ENCODE measurements at places on chromosomes 7 and 10.
A peak's percentile ranks its signal among the peaks of the same experiment; 100 is the strongest.

DNA sequence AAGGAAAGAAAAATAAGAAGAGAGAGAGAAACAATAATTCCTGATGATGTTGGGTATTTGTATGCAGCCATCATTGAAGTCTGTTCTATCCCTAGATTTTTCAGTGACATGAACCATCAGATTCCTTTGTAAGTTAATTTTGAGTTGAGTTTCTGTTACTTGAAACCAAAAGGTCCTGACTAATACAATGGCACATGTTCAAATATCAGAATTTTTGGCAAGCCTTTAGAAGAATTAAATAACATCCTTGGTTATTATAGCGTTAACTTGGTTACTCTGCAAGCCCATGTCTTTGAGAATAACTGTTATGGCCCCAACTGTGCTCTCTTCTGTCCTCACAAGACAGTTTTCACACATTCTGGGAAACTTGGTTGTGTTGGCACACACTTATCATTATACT is 66.5 kb downstream of the SYPL1 start:
- DNase-seq = no peak

DNA sequence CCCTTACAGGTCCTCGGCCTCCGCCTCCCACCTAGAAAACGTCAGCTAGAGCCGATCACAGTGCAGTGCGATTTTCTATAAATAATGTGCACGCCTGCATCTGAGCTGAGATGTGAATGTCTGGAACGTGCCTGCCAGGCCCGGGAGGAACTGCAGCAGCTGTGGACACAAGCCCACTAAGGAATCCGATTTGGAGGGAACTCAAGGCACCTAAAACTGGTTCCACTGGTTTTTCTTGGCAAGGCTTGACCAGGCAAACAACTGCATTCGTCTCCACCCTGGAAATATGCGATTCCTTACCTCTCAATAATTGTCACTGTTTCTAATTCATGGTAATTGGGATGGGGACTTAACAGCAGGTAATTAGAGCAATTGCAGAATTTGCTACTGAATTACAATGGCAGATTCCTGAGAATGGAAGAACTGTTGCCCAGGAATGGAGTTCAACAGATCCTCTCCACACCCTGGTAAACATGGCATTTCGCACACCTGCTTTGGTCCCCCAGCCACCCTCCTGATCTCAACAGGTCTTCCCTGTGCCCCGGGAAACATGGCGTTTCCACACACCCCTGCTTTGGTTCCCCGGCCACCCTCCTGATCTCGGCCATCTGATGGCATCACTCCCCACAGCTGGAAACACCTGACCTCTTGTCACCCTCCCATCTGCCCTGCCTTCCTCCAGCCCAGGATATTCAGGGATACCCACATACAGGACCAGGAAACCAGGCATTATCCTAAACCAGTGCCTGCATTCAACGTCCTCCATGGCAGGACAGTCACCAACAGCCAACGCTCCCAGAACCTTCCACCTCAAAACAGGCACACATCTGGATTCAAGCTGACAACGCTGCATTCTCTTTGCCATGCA is 76.0 kb downstream of the DIP2C start:
- no peak for DNase-seq

DNA sequence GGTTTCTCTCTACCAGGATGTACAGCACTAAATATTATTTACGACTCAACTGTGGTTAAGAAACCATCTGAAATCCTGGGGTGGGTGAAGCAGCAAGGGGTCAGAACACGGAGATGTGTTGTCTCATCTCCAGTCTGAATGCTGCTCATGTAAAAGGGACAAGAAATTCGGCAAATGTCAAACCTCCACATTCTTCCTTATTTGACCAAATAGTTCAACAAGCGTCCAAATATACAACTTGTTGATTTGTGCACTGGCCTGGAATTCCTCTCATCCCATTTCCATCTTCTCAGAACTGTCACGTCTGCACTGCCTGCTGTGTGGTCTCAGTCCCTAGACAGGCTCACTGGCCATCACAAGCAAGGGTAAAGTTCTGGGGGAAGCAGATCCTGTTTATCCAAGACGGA is 520.0 kb downstream of the PARD3 start:
- DNase-seq = no peak

DNA sequence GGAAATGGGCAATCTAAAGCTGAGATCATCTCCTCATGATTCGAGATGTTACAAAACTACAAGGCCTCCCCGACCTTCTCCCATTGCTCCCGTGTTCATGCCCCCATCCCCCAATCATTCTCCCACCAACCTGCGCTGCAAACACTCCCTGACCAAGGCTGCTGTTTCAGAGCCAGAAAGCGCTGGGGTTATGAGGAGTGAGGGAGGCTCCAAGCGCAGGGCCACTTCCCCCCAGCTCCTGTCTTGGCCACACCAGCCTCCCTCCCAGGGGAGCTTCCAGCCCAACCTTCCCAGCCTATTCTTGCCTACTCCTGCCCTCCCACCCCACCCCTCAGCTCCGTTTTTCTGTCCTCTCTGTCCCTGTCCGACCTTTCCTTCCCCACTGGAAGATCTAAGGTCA is 14.7 kb upstream of the NODAL start:
- no peak for DNase-seq

GRCh38 chr10:44860811-44861736 is 50.1 kb upstream of the TMEM72 start:
- DNase-seq = no peak

- peak; percentile 53 for DNase-seq
These were observed 24.4 kb upstream of the PPIF start for GRCh38 chr10:79322616-79323543.

GRCh38 chr7:116439841-116440549 is 59.5 kb upstream of the CAV2 start:
- DNase-seq = no peak

DNA sequence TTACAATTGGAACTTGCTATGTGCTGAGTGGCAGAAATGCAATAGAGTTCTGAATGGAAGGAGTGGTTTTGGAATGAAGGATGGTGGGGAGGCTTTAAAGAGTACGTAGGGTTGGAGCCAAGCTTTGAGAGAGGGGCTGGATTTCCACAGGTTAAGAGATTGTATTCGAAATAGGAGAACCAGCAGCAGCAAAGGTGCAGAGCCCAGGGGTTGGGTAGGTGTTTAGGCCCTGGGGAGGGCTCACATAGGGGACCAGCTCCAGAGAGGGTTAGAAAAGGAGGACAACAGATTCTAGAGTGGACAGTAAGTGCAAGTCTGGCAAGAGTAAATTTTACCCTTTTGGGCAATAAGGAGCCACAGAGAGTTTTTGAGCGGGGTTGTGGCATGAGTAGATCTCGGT is 297.2 kb downstream of the RPS24 start:
- DNase-seq = no peak

- DNase-seq = no peak
These were observed 2.2 kb upstream of the GRIFIN start for GRCh38 chr7:2478399-2478785.

GRCh38 chr7:867001-867405 is 9.4 kb upstream of the GET4 start:
- no peak for DNase-seq

DNA sequence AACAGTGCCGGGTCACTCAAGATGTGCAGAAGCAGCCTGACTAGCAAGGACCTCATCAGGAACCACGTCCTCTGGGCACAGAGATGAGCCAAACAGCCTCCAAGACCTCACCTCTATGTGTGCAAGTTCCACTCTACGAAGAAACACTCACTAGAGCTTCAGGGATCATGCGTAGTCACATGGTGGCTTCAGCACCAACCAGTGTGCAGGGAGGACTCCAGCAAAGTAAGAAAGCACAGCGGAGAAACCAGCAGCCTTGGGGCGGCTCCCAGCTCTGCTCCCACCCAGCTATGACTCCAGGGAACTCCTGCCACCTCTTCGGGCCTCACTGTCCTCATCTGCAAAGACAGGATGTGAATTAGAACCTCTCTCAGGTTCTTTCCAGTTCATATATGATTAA is 58.2 kb downstream of the SLIT1 start:
- no peak for DNase-seq

DNA sequence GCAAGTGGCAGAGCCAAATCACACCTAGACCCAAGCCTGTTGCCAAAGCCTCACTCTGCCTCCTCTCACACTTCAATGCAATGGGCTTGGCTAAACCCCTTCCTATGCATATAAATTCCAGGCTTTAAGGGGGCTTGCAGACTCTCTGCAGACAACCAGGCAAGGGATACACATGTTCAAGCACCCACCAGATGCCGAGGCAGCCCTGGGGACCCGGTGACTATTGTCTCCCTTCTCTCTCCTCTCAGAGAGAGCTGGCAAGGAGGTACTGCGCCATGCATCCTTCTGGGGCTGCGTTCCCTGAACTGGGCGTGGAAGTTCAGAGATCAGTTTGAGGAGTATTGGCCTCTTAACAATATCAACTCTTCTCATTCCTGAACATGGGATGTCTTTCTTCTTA is 131.2 kb downstream of the ARHGAP22 start:
- peak; percentile 3 for DNase-seq

GRCh38 chr10:102322914-102323313 is 72.6 kb upstream of the NFKB2 start:
- DNase-seq = no peak

DNA sequence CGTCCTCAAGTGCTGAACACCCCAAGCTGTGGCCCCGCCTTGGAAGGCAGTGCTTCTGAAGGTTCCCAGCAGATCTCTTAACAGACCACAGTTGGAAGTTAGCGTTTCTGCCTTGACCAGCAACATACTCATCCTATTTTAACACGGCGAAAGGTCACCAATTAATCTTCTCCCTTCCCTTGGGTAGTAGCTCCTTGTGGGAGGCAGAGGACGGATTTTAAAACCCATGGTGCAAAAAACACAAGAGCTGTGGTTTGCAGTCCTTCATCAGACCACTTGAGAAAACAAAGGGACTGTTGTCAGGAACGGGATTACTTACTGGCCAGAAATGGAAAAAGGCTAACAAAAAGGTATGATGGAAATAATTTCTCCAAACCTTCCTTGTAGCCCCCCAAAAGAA is 87.3 kb downstream of the BEND7 start:
- DNase-seq = no peak

DNA sequence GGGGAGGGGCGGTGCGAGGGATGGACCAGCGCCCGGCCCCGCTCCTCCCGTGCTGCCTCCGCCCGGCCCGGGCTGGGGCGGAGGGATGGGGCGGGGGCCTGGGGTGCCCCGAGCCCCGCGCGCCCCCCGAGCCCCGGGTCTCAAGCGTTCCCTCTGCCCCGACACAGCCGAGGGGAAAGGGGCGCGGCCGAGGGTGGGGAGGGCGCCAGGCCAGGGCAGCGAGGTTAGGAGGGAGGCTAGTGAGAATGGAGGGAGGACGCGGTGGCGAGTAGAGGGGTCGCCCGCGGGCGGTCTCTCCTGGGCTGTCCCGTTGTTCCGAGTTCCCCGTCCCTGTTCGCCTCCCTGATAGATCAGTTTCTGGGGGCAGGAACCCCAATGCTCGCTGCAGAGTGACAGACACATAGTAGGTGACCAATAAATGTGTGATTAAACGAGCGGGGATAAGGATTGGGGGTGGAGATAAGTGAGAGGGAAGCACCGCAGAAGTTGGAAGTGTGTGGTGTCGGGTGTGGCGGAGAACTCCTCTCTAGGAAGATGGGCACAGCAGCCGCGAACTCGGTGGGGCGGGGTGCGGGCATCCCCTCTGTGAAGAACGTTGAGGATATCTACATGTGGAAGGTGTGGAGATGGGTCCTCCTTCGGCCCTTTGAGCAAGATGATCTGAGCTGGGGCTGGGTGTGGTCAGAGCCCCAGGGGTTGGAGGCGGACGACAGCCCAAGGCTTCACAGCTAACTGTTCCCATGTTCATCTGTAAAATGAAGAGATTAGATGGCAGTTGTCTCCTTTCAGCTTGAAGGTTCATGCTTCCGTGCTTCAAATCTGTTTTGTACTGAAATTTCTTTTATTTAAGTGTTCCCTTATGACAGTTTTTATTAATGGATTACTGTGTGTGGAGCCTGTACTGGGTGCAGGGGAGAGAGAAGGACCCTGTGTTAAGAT is 580 bp downstream of the ZNF775 start:
- no peak for DNase-seq

DNA sequence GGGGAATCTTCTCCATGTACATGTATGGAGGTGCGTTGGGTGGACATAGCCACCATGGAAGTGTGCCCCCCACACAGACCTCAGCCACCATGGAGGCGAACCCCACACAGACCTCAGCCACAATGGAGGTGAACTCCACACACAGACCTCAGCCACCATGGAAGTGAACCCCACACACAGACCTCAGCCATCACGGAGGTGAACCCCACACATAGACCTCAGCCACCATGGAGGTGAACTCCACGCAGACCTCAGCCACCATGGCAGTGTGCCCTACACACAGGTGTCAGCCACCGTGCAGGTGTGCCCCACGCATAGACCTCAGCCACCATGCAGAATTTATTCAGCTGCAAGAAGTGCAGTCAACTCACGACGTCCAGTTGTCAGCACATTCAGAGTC is 339.7 kb downstream of the ACTR3B start:
- no peak for DNase-seq
